ENCODE measurements at places on chromosomes 7 and 10.
A peak's percentile ranks its signal among the peaks of the same experiment; 100 is the strongest.

DNA sequence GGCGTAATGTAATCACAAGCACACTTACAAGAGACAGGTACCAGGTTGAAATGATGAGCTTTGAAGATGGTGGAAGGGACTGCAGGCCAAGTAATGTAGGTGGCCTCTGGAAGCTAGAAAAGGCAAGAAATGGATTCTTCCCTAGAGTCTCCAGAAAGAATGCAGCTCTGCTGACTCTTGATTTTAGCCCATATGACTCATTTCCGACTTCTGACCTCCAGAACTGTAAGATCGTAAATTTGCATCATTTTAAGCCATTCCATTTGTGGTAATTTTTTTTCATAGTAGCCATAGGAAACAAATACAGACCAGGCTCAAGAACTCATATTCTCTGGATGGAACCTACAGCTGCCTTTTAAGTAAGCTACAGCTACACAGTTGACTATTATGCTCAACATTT is 315.5 kb downstream of the MAGI2 start:
- peak; percentile 33 for DNase-seq

DNA sequence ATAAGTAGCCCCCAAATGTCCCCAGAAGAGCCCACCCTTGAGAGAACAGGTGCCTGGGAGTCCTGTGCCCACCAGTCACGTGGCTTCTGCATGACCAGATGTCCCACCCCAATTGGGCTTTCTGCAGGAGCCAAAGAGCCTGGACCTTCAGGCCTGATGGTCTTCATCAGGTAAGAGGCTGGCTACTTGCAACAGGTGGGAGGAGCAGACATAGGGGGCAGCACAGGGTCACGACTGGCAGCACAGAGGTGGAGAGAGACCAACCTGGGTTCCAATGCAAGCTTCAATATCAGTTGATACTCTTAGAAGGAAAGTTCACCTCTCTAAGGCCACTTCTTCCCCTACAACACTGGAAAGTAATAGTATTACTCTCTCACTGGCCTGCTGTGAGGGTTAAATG is 288.0 kb downstream of the ELMO1 start:
- DNase-seq, result no peak

- DNase-seq, result no peak
These were observed 33.1 kb upstream of the ANK3 start for GRCh38 chr10:60422809-60423208.

DNA sequence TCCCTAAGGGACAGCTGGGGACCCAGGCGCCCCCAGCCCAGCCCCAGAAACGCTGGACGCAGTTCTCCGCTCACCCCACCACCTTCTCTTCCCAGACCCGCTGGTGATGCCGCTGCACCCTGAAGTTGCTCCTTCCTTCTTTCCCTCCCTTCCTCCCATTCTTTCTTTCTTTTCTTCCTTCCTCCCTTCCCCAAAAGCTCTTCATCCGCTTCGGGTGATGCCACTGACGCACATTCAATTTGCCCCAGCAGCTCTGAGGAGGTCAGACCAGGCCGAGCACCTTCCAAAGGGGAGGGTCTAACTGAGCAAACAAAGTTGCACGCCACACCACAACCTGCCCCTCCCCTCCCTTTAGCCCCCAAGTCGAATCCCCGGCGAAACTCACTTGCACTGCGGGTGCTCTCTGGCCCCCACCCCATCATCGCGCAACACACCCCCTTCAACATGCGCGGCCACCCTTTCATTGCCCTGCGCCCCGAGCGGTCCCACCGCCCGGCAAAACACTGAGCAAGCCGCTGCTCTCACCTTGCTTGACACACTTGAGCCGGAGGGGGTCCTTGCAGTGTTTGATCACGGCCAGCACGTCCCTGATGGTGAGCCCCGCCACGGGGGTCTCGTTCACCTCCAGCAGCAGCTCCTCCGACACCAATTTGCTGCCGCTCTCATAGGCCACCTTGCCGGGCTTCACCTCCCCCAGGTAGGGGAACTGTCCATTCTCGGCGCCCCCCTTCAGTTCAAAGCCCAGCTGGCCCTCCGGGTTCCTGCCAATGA is 787 bp downstream of the MAGI2 start:
- DNase-seq, result no peak

- DNase-seq, result no peak
These were observed 14.7 kb upstream of the PNLIPRP2 start for GRCh38 chr10:116606061-116606483.

DNA sequence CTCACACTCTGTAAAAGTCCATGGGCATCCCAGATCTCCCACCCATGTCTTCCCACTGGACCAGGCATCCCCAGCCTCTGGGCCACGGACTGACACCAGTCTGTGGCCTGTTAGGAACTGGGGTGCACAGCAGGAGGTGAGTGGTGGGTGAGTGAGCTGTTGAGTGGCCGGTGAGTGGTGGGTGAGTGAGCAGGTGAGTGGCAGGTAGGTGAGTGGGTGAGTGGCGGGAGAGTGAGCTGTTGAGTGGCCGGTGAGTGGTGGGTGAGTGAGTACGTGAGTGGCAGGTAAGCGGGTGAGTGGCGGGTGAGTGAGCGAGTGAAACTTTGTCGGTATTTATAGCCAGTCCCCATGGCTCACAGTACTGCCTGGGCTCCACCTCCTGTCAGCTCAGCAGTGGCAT is 471.2 kb downstream of the DNAJB6 start:
- DNase-seq, result no peak

DNA sequence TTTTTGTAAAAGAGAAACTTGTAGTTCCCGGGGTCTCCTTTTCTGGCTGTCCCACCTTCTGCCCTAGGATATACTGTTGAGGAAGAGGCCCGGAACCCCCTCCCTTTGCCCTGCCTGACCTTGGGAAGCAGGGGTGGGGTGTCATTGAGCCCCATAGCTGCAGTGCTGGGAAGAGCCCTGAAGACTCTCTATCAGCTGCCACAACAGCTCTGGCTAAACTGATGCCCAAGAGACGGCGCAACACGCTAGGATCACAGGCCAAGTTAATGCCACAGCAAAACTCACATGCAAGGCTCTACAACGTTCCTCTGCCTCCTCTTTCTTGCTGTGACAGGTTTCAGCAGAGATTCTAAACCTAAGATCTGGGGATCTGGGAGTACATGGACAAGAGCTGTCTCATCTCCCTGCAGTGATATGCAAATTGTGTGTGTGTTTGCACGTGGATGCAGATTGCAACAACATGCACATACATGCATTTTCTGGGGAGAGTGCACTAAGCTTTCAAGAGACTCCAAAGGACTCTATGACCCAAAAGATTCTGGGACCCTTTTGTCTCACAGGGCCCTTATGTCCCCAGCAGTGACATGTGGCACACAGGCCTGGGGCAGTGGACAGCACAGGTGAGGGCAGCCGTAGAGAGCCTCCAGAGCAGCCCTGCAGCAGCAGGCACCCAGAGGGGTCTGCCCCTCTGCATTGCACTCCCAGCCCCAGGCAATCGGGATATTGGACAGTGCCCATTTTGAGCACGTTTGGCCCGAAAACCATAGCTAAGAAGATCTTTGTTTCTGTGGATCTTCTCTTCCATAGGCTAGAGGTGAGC is 2.5 kb downstream of the RASSF4 start:
- no peak for DNase-seq

DNA sequence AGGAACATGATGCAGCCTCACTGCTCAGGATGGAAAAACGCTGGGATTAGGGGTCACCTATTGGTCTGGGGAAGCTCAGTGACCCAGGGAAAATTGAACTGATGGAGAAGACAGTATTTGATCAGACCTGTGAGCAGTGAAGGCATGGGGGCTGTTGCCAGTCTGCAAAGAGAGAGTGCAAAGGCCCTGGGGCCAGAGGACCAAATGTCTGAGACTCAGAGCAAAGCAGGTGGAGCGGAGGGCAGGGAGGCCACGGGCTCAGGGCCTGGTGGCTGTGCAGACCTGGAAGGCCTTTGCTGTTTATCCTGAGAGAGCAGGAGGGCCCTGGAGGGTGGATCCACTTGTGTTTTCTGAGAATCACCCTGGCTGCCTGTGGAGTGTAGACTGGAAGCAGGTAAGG is 67.1 kb downstream of the INPP5A start:
- DNase-seq, result no peak

GRCh38 chr10:88065383-88066049 is 202.1 kb downstream of the PTEN start:
- no peak for DNase-seq

DNA sequence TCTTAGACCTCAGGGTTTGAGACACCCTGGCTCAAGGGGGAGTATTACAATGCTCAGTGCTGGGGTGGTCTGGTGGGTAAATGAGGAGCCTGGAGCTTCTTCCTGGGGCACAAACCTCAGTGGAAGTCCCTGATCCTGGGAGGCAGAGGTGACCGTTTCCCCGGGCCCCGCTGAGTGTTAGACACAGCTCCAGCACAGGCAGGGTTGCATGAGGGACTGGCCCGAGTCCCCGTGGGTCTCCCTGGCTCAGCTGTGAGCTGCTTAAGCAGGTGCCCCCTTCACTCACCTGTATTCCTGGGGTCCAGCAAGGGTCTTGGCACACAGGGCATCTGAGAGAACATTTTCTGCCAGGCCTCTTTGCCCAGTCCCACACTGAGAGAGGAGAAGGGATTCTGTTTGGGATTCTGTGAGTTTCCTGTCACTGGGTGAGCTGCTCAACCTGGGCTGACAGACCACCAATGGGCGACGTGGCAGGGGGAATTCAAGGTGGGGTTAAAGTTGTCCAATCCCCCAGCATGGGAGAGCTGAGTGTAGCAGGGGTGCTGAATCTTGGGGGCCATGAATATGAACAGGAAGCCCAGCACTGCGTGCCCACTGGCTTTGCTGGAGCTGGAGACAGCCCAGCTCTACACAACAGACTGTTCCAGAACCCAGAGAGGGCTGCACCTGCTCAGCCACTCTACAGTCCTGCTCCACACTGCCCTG is 29.9 kb downstream of the DDIT4 start:
- no peak for DNase-seq

DNA sequence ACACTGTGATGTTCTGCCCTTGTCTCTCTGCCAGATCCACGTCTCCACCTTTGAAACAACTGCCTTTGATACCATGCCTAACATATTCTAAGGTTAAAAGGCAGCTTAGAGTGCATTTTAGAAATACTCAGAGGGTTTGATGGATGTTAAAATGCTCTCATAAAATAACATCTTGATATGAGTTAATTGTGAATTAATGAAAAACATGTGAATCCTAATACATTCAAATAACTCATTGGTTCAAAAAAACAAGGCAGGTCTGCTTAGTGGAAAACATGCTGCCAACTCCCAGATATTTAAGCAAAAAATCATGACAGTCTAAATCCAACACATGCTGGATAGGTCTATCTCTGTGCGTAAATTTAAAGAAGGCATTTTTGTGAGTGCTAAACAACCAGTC is 291.8 kb downstream of the AHR start:
- DNase-seq, result no peak

- no peak for DNase-seq
These were observed 116.4 kb downstream of the C10orf105 start for GRCh38 chr10:71603150-71603549.

DNA sequence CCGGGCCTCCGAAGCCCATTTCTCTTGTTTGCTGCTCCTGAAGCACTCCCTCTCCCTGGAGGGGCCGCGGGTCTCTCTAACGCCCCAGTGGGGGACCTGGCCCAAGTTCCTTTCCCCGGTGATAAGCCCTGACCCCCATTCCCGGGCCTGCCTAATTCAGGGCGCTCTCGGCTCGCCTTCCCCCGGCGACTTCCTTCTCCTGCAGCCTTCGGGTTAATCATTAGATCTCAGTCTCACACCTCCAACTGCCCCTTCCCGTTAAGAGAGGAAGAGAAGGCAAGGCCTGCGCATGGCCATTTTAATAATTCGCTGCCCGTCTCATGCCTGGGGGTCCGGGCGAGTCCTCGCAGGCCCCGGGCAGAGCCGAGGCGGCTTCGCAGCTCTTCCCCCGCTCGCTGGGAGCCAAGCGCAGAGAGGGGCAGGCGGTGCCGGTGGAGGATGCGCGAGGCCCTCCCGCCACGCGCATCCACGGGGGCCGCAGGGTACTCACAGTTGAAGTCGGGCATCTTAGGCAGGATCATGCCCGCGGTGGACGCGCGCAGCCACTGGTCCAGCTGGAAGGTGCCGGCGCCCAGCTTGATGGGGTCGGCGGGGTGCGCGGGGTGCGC is 1.2 kb downstream of the MNX1 start:
- no peak for DNase-seq

DNA sequence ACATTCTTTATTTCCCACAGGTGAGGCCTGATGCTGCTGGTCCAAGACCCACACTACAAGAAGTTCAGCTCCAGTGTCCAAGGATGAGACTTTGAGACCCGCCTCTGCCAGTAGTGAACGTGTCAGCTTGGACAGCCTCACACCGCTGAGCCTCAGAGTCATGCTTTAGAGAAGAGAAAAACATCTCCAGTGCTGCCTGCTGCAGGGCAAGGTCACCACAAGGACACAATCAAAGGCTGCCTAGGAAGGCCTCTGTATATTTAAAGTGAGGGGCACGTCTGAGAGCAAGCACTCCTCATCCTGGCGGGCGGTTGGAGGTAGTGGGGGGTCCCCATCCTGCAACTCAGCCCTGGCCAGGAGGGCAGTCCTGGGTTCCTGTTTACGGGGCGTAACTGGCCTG is 19.3 kb downstream of the FGFR2 start:
- DNase-seq, result no peak

DNA sequence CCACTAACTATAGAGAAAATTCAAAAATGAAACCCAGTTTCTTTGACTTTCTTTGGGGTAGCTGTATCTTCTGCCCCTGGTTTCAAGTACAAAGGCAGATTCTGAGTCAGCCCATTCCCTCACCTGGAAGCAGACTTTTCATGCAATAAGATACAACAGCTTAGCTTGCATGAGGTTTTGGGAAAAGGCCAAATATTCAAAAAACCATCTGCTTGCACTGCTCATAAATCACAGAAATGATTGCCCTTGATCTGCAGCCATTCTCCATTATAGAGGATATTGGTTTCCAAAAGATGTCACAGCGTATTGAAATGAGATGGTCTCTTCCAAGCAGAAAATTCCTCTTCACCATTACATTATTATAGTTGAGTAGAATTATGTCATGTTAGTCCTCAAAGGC is 354.0 kb downstream of the PHF14 start:
- DNase-seq, result no peak

GRCh38 chr7:1249731-1250130 is 17.1 kb downstream of the UNCX start:
- no peak for DNase-seq

GRCh38 chr7:3197567-3198213 is 103.4 kb upstream of the SDK1 start:
- no peak for DNase-seq

GRCh38 chr7:74254858-74255379 is 720 bp upstream of the RFC2 start:
- no peak for DNase-seq

GRCh38 chr10:338171-339037 is 203.1 kb downstream of the ZMYND11 start:
- DNase-seq, result no peak

DNA sequence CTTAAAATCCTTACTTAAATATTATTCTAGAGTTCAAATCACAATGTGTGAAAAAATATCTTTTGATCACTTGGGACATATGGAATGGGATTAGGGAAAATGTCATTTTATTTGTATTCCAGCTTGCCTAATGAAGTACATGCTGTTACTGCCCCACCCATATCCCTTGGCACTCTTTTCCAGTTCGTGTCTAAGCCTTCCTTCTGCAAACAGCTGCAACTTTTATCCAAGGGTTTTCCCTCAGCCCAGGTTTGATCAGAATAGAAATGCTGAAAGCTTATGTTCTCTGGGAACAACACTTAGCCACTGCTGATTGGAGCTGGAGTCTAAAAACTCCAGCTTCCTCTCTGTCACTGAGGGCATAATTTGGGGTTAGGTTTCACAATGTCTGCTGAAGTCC is 214.1 kb upstream of the FAM3C start:
- no peak for DNase-seq

- no peak for DNase-seq
These were observed 5.8 kb downstream of the TWIST1 start for GRCh38 chr7:19111474-19112273.

GRCh38 chr10:115657161-115657860 is 564.1 kb downstream of the ATRNL1 start:
- no peak for DNase-seq

- no peak for DNase-seq
These were observed 1.0 kb downstream of the UBTD1 start for GRCh38 chr10:97499561-97500296.
